ENCODE measurements at places on chromosomes 4 and X.

DNA sequence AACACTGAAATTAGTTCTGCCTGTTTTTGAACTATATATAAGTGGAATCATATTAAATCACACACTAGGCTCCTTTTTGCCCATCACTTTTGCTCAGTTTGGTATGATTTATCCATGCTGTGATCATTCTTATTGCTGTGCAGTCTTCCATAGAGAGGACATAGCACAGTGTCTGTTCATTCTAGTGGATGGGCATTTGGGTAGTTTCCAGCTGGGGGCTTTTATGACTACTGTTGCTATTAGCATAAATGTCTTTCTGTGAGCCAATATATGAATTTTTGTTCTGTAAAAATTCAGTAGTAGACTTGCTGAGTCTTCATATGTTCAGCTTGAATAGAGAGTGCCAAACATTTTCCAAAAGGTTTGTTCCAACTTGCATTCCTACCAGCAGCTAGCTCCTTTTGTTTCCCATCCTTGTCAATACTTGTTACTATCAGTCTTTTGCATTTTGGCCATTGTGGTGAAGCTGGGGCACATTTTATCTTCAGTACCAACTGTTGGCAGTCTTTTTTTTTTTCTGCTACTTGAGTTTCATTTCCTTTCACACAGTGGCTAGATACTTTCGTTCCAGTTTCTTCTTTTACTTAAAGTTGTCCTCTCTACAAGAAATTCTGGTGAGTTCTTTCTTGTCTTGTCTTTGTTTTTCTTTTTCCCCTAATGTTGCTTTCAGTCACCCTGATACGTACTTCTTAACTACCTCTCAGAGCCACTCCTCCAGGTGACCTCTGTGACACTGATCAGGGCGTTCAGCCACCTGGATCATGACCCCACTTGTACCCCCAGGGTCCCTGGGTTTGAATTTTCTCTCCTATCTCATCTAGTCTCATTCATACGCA lies 87.0 kb downstream of the ANXA3 start:
- no peak for DNase-seq

- no peak for DNase-seq
These were observed 45.1 kb downstream of the OR13H1 start for GRCh38 chrX:131588995-131589394.

GRCh38 chrX:22666441-22666840 lies 333.3 kb upstream of the DDX53 start:
- peak; percentile 33 for DNase-seq

- DNase-seq = no peak
These were observed 47.0 kb upstream of the GPC3 start for GRCh38 chrX:134032441-134032840.

- no peak for DNase-seq
These were observed 28.0 kb downstream of the FRMPD3 start for GRCh38 chrX:107477406-107477805.

GRCh38 chrX:74931214-74931613 lies 6.0 kb upstream of the NEXMIF start:
- DNase-seq = no peak

DNA sequence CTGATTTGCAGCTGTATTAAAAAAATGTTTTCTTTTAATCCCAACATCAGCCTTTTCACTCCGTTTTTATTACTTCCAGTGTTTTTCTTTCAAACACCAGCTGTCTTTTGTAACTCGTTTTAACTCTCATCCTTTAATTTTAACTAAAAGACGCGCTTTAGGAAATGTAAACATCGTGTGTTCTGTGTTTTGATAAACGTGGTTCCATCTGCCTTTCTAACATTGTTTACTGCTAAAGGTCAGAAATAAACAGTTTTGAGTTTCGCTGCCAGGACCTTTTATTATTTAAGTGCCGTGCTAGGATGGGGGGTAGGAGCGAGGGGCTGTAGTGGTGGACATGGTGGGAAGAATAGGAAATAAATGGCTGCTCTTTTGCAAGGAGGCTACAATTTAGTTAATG lies 1.5 kb downstream of the N4BP2 start:
- no peak for DNase-seq

- no peak for DNase-seq
These were observed 9.6 kb upstream of the RENBP start for GRCh38 chrX:153953892-153954557.

DNA sequence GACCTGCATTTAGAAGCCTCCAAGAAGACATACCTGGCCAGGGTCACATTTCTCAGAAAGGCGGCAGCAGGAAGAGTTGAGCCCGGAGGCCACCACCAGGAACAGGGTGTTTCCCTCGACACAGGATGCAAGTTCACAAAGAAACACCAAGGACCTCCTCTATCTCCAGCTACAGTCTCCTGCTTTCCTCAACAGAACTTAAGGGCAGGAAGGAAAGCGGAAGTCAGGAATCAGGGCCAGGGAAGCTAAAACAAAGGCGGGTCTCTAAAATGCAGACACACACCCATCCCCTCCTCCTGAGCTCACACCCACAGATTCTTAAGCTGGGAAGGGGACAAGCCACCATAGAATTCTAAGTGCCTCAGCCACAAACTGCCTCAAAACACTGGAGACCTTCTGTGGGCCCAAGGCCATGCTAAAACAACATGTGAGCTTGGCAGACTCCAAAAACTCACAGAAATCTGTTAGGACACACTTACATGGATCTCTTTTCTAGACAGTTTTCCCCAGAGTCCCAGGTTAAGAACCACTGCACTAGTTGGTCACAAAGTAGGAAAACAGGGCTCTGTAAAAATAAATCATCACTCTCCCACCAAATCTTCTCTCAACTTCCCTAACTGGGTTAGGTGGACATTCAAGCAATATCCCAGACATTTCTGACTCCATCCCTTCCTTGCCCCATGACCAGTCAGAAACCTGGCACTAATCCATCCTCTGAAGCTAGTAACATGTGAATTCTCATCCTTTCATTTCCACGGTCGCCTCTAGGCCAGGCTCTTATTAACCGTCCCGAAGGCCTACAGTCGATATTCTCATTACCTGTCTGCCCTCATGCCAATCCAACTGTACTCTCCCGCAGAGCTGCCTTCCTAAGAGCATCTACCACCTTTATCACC lies 163.2 kb downstream of the APBB2 start:
- no peak for DNase-seq

DNA sequence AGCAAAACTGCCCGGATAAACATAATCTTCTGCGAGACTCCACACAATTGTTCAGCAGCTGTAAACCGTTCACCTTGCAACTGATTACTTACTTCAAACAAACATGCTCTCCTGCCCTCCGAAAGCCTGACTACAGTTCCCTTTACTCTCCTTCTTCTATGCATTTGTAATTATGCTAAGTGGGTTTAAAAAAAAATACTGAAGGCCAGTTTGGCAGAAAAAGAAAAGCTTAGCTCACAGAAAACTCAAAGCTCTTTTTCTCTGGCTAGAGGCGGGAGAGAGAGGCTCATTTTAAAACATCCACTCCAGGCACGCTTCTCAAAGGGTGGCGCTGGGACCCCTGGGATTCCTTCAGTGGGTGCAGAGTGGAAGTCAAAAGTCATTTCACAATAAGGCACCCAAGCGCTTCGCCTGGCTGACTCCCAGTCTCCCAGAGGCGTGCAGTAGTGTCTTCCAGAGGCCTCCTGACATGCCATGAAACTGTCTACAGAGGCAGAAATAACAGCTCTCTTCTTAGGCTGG lies 1.9 kb downstream of the DHRSX start:
- DNase-seq = no peak

DNA sequence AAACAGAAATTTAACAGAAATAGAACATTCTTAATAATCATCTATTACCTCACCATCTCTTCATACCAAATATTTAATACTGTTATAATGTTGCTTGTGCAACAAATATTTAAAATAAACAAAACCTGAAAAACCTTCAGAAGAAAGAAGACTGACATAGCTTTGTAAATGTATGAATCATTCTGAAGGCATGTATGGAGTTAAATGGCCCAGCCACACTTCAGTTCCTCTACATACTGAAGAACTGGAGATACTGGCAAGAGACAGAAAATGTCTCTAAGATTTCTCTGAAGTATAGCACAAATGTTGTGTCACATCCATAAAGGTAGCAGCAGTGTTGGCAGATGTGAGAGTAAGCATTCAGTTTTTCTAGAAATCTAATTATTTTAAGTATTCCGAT lies 275.3 kb upstream of the FGF13 start:
- no peak for DNase-seq

- DNase-seq = no peak
These were observed 126.2 kb downstream of the KLHL13 start for GRCh38 chrX:117990438-117990837.

GRCh38 chrX:13966793-13967125 lies 62.9 kb downstream of the GEMIN8 start:
- no peak for DNase-seq

DNA sequence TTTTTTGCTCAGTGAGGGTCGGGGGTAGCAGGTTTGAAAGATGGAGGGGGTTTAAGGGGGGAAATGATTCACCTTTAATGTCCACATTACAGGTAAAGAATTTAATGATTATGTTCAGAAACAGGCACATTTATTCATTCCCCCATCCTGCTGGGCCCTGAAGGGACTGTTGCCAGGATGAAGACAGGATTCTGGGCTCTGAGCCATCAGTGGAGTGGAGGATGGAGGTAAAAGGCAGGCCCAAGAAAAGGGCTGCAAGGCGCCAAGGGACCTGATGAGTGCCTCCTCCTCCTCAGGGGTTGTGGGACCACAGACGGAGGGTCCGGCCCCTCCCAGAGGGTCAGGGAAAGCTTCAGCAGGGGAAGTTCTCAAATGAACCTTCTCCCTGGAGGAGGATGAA lies 40.4 kb upstream of the PROM1 start:
- no peak for DNase-seq

DNA sequence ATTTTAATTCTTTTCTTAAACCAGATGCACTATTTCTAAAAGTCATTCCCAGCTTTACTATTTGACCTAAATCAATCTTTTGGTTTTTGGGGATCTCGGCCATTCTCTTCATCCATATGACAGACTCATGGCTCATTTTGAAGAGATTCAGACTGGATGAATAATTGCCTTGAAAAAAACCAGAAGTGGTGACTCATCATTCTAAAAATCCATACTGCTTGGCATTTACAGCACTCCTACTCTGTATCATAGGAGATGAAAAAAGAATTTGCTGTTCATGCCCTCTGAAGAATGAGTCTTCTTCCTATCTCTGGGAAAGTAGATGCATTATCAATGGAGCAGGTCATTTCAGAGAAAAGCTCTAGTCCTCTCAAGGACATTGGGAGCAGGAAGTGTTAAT lies 220.5 kb upstream of the RPS6KA3 start:
- DNase-seq = no peak

DNA sequence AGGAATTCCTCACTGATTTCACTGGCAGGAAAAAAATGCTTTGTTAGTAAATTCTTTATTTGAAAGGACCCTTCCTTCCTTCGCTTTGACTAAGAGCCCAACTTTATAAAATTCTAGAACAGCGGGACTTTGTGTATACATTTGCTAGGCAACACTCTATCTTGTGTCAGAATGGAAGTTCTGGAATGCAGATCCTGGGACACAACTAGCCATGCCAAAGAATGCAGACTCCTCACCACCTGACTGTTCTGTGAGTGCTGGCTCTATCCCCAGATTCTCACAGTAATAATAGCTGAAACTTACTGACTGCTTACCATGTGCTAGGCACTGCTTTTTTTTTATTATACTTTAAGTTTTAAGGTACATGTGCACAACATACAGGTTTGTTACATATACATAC lies 73.3 kb upstream of the ZDHHC15 start:
- DNase-seq = no peak

GRCh38 chr4:41396869-41397268 lies 140.1 kb downstream of the UCHL1 start:
- no peak for DNase-seq

DNA sequence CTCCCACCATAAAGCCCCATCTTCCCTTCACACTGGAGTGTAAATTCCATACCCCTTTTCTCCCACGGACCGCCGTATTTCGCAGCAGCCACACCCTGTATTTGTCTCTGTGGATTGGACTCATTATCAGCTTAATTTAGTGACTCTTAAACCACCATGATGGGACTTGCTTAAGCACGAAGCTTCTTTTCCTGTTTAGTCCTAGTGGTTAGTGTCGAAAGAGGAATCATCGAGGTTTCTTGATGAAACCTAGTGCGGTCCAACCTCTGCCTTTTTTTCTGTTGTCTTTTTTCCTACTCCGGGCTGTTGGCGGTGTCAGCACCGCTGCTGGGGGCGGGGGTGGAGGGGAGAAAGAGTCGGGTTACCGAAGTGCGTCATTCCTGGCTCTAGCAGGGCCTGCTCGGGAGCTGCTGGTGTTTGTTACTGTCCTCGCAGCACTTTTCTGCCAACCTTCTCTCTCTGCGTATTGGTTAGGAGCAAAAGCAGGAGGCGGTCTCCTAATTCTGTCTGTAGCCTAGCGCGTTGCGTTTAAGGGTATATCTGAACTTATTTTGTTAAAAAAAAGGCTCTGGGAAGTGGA lies 1.4 kb downstream of the STAG2 start:
- DNase-seq = peak; percentile 90

DNA sequence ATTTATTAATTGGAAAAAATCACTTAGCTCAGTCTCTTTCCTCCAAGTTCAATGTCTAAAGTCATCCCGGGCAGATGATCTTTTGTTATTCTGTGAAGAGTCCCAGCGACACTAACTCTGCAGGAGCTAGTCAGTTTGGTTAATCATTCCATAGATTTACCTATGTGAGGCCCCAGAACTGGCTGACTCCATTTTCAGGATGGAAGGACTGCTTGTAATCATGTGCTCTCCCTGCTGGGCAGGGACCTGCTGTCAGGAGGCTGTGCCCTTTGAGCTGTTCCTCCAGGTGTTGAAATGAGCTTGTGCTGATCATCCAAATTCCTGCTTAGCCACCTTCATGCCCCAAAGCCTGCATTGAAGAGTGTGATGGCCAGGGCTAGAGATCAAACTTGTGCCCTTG lies 169.8 kb downstream of the NHS start:
- no peak for DNase-seq

- DNase-seq = no peak
These were observed 52.8 kb downstream of the ANAPC10 start for GRCh38 chr4:145045180-145045579.

- DNase-seq = no peak
These were observed 67.0 kb downstream of the DDX53 start for GRCh38 chrX:23066588-23067281.

DNA sequence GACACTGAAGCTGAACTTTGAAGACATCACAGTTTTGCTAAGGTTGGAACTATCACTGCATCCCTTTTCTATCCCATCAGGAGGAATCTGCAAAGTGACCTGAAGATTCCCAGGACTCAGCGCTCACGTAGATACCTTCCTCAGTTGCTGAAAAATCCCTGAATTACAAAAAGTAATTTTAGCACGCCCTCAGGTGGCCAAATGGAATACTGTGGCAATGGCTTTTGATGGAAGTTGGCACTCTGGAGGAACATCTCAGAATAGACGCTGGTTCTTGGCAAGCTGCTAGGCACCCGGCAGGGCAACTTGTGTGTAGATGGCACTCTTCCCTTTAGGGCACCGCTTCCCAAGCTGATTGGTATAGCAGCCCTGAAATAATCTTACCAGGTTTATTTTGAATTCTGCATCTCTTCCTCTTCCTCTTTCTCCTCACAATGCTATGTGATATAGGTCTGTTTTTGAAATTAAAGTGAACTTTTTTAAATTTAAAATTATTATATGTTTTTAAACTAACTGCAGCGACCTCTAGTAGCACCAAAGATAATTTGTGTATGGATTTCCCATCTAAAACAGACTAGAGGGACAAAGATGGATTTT lies 16.3 kb upstream of the ESX1 start:
- peak; percentile 22 for DNase-seq

- no peak for DNase-seq
These were observed 103.5 kb upstream of the PPARGC1A start for GRCh38 chr4:23993373-23993772.

- DNase-seq = no peak
These were observed 15.9 kb upstream of the NELFA start for GRCh38 chr4:2024683-2025082.

Data from fibroblast of the conjunctiva (primary cell).